Sciatic nerve (tissue), 2 donors: ENCODE measurements at places on chromosomes 12 and 14.

GRCh38 chr14:58977366-58977765 lies 211.1 kb upstream of the DAAM1 start:
- no peak for DNase-seq

GRCh38 chr14:70398706-70399431 lies 18.0 kb downstream of the SYNJ2BP start:
- no peak for DNase-seq

DNA sequence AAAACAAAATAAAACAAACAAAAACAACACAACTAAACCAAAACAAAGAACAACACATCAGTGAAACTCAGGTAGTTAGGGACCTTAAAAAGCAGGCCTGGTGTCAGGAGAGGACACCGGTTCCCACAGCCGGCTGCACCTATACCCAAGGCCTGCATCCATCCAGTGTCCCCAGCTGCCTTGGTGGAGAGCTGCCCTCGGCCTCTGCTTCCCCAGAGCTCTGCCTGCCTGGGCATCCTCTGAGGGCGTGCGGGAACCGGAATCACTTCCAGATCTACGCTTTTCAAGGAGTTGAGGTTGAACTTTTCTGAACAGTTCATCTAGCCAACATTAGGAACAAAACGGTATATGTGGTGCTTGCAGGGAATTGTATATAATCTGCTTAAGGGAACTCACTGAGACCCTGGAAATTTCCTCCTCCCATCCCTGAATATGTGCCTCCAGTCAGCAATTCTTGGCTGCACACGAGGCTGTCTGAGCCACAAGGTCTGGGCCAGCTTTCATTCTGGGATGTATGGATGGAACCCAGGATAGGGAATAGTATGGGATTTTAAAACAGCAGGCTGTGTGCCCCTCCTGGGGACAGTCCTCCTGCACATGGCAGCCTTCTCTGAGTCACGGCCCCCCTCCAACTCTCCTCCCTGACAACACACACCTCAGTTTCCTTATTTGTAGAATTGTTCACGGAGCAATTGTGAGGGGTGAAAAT lies 319.0 kb upstream of the RTL1 start:
- peak; percentile 18 for DNase-seq

- no peak for DNase-seq
These were observed 17.3 kb upstream of the RIN3 start for GRCh38 chr14:92496191-92496857.

DNA sequence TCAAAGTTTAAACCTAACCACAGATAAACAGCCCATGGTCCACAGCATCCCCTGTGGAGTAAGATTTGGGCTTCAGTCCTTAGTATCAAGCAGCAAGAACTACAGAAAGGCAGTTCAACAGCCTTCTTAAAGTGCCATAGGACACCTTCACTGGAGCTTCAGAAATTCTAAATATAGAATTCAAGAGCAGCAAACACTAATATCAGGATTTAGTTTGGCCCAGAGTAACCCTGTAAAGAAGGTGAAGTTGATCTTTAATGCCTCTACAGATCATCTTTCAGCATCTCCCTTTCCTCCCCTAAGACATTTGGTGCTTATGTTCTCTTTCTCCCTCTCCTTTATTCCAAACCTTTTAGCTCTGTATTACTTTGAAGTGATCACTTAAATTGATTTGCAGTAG lies 59.5 kb upstream of the ARHGAP5 start:
- no peak for DNase-seq

GRCh38 chr12:90695415-90695814 lies 259.6 kb downstream of the CCER1 start:
- DNase-seq: no peak

DNA sequence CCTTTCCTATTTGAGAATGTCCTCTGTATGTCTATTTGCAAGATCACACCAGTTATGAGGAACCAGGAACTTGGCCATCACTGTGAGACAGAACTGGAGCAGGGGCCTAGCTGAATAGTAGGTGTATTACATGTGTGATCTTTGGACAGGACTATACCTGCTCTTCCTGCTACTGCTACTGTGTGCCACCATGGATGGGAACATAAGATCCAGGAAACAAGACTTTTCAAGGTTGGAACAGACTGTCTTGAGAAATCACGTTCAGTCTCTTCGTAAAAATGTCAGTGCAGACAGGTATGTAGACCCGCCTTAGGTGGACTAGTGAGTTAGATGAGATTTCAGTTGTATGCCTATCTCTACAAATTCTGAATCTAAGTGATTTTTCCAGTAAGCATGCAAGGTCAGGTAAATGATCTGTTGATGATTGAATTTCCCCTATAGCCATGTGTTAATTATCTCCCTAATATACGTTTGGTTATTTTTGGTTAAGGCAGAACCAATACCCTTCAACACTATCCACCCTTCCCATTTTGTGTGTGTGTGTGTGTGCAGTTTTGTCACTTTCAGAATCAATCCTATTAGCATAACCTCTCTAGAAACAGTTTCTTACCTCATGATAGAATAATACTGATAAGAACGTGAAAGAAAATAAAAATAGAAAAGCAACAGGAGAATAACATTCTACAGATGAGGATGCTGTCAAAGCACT lies 7.1 kb downstream of the A2M start:
- no peak for DNase-seq

GRCh38 chr12:13178568-13179210 lies 17.8 kb upstream of the EMP1 start:
- no peak for DNase-seq

DNA sequence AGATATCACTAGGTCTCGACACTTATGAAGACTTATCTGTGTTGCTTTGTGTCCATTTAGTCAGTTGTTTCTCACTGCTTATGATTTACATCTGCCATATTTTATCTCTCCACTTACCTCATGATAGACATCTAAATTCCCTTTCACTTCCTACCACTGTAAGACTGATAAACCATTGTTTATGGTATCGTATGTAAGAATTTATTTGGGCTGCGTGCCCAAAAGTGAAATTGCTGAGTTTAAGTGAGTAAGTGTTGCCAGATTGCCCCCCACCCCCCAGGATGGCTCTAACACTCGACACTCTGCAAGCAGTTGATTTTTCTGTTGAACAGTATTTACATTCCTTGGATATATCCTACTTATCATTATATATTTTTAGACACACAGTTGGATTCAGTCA lies 69.9 kb upstream of the MON2 start:
- no peak for DNase-seq

DNA sequence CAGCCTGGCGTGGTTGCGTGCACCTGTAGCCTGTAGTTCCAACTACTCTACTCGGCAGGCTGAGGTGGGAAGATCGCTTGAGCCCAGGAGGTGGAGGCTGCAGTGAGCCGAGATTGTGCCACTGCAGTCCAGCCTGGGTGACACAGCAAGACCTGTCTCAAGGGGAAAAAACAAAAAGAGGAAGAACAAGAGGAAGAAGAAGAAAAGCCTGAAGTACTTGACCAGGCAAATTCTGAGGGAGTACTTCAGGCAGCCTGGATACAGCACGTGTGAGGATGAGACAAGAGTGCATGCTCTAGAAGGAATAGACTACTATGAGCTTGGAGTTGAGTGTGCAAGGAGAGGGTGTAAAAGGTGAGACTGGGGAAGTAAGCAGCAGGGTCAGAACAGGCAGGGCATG lies 1.8 kb downstream of the GDF3 start:
- DNase-seq: no peak

DNA sequence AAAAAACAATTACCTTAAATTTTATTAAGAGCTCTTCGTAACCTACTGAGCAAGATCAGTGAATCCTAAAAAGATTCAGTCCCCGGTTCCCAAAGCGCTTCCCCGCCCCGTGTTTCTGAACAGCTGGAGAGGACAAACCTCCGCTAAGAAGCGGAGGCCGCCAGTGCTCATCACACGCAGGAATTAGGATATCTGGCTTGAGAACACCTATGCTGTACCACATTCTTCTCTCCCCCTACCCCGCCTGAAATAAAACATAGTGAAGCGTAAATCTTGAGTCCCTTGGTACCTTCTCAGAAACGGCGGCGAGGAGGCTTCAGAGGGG lies 774 bp upstream of the WDR20 start:
- DNase-seq: no peak

GRCh38 chr14:80055667-80056496 lies 155.4 kb downstream of the DIO2 start:
- DNase-seq: peak; percentile 60

DNA sequence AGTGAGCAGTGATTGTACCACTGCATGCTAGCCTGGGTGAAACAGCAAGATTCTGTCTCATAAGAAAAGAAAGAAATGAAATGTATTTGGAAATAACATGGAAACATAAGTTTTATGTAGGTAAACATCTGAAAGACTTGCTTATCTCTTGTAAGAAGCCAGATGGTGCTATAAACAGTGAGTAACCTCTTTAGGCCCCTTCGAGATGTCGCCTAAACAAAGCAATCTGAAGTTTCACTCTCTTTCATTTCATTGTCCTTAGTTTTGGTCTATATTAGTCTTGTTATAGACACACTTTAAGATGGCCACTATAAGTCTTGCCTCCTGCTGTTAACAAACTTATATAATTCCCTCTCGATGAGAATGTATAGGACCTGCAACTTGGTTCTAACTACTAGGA lies 472.6 kb upstream of the ATP2B1 start:
- DNase-seq: no peak

- DNase-seq: no peak
These were observed 192.0 kb downstream of the CHST11 start for GRCh38 chr12:104648756-104649155.

GRCh38 chr14:29216268-29217232 lies 450.0 kb downstream of the FOXG1 start:
- DNase-seq: no peak

DNA sequence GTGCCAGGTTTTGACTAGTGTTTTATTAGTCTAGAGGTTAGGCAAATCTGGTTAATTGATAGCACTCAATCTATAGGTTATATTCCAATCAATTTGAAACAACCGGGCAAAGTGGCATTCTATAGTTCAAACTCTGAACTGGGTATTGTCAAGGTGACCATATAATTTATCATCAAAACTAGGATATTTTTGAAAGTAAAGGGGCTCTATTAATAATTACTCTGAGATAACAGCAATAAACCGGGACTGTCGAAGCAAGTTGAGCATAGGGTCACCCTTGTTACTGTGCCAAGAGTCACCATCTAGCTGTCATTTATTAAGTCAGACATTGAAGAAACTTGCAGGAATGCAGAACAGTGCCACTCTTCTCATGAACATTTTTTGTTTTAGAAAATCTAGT lies 321.2 kb downstream of the RAD51B start:
- no peak for DNase-seq

GRCh38 chr12:83865431-83865830 lies 1047.2 kb downstream of the SLC6A15 start:
- no peak for DNase-seq

DNA sequence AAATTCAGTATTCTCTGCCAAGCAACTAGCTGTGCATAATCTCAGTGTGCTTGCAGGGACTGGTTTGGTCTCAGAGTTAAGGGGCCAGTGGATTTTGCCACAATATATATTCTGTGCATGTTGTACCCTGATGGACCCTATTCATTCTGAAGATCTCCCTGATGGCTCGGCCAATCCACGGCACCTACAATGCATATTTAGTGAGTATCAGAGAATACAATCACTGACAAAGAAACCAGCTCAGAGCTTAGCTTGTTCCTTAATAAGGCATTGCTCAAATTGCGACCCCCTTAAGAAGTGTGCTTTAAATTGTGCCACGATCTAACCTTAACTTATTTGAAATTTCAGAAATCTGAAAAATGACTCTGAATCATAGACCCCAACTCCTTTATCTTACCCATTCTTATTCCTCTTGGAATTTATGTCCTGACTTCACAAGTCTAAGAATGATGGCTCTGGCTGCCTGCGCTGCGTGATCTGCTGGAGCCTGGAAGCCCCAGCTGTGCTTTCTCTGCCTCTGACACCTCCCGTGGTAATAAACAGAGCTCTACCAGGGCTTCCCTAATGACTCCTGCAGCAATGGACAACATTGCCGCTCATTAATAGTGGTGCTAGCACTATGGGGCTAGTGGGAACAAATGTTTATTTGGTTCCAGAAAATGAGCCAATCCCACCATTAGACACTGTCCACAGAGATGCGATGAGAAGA lies 9.0 kb upstream of the DCAF4 start:
- no peak for DNase-seq

DNA sequence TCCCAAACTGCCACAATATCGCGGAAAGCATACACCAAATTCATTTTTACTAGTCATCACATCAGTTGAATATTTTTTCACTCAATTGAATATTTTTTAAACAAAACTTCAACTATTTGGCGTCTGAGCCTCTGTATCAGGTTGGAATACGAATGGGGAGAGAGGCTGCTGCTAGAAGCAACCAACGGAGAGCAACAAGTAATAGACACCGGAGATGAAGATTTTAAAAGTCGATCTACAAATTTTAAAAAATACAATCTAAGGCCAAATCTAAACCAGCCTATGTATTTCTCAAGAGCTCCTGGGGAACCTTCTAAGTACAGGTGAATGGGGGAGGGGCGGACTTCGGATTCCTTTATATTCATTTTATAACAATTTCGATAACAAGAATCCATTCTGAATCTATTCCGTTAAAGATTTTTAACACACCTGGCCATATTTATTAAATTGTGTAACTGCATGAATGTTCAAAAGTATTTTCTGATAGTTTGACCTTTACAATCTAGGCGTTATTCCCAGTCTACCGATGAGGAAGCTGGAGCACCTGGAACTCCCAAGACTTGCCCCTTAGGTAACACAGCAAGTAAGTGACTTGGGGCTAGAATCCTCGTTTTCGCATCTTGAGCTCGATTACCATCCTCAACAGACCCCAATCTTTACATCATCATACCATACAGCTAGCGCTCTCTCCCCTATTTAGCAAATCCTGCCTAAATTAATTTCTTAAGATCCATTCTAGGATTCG lies 1.2 kb downstream of the GNPNAT1 start:
- no peak for DNase-seq

- no peak for DNase-seq
These were observed 31.7 kb upstream of the HELB start for GRCh38 chr12:66270613-66271012.

GRCh38 chr14:34277191-34277590 lies 184.8 kb downstream of the SPTSSA start:
- no peak for DNase-seq

DNA sequence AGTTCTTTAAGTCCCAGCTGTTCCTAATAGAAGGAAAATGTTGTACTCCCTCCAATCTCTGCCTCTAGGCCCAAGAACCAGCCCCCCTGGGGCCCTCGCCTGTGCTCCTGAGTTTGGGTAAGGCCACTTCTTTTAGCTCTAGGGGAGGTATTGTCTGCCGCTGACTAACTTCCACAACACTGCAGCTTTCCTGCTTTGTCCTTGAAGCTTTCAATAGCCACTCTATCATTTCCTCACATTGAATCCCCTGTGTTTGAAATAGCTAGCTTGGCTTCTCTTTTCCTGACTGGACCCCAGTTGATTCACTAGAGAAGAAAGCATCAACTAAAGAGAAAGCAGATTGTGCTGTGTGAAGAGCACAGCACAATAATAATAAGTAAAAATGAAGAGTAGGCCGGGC lies 28.8 kb downstream of the KRT80 start:
- DNase-seq: no peak

DNA sequence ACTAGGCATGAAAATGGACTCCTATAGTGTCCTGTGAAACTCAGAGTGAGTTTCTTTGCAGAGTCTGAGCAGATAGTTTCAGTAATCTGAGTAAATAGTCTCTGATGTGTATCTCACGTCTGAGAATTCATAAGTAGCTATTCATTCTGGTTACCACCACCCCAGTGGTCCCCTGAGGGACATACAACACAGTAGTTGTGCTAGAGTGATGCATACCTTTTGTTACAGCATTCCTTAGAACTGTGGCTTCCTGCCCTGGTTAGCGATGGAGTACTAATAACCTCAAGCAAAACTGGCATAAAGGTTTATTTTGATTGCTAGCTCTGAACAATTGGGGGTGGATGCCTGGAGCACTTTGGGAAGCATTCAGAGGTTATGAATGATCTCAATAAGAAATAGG lies 114.7 kb downstream of the DAAM1 start:
- DNase-seq: no peak
